ENCODE measurements at places on chromosomes 1 and 21.

DNA sequence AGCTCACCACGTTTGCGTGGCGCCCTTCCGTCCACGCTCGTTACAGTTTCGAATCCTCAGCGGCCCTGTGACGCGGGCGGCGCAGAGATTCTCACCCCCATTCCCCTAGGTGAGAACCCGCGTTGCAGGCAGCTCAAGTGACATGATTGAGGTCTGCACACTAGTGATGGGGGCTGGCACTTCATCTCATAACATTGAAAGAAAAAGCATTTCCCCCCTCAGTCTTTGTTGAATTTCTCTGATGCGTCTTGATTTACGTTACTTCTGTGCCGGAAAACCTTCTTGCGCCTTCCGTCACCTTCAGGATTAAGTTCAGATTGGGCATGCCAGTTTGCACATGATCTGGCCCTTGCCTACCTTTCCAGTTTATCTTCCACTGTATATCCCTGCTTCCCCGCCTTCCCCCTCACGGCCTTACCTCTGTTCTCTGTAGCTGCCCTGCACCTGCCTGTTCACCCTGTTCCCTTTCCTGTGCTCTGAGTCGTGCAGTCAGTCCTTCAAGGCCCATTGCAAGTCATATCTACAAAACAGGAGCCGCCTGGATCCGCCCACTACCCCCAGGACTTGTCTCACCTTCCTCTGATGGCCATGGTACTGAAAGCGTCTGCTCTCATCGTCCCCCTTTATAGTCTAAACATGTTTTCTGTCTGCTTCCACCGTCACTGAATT, 1.1 kb downstream of the CTPS1 start:
- DNase-seq, result no peak

GRCh38 chr1:38308780-38309179, 262.2 kb upstream of the POU3F1 start:
- no peak for DNase-seq

GRCh38 chr1:116871779-116872146, 38.0 kb upstream of the PTGFRN start:
- no peak for DNase-seq

- DNase-seq, result no peak
Measured at GRCh38 chr1:65119951-65120350, 28.1 kb upstream of the AK4 start.

DNA sequence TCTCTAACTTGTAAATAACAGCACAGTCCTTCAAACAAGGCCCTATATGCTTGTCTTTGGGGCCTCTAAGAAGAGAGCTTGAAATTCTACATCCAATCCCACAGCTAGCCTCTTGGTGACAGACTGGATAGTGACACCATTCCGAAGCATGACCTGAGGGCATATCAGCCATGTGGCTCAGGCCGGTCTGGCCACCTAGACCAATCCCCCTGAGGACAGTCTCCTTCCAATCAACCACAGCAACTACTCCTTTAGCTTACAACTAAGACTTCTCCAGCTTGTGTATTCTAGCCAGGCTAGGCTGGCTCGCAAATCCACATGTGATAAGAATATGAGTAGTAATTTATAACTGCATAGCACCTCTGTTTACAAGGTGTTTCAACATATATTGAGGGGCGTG, 14.0 kb downstream of the BCAR3 start:
- no peak for DNase-seq

GRCh38 chr21:45040157-45040711, 34.1 kb upstream of the ADARB1 start:
- no peak for DNase-seq

DNA sequence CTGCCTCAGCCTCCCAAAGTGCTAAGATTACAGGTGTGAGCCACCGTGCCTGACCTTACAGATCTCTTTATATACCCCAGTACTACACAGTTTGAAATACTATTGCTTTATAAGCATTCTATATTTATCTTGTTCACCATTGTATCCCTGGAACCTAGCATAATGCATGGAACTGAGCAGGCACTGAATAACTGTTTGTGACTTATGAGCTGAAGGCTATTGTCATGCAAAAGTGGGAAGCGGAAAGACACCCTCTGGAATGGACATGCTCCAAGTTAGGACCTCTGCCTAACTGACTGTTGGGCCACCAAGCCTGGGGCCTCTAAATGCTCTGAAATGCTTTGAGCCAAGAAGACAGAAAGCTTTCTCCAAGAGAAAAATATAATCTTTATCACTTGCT, 8.1 kb downstream of the LRRC41 start:
- no peak for DNase-seq

GRCh38 chr1:1021010-1021919, 1.3 kb downstream of the AGRN start:
- no peak for DNase-seq

DNA sequence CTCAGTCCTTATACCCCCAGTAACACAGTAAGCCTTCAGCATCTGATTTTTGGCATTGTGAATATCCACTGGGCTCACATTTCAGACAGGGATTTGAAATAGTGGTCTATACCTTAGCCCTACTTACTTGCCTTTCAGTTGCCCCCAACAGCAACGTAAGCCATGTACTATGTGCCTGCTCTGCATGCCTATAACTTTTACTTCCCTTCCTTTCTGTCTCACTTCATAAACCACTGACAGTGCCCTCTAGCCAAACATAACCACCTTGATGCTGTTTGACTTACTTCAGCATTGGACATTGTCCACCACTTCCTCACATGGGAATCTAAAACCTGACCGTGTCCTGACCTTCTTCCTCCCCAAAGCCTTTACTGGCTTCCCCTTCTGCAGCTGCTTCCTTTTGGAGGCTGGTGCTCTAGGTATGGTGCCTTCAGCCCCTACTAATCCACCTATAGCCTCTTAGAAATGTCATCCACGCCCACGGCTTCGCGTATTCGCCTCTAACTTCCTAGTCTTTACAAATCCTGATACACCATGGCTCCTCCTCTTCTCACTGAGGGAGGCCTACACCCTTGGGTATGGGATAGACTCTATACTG, 3.6 kb upstream of the ZNF672 start:
- no peak for DNase-seq

DNA sequence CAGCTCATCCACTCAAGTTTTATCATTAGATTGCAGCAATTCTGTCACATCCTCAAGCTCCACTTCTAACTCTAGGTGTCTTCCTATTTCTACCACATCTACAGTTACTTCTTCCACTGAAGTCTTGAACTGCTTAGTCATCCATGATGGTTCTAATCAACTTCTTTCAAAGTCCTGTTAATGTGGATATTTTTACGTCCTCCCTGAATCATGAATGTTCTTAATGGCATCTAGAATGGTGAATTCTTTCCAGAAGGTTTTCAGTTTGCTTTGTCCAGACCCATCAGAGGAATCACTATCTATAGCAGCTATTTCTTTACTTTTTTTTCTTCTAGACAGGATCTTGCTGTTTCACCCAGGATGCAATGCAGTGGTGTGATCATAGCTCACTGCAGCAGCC, 78.0 kb upstream of the RNPC3 start:
- DNase-seq, result no peak

DNA sequence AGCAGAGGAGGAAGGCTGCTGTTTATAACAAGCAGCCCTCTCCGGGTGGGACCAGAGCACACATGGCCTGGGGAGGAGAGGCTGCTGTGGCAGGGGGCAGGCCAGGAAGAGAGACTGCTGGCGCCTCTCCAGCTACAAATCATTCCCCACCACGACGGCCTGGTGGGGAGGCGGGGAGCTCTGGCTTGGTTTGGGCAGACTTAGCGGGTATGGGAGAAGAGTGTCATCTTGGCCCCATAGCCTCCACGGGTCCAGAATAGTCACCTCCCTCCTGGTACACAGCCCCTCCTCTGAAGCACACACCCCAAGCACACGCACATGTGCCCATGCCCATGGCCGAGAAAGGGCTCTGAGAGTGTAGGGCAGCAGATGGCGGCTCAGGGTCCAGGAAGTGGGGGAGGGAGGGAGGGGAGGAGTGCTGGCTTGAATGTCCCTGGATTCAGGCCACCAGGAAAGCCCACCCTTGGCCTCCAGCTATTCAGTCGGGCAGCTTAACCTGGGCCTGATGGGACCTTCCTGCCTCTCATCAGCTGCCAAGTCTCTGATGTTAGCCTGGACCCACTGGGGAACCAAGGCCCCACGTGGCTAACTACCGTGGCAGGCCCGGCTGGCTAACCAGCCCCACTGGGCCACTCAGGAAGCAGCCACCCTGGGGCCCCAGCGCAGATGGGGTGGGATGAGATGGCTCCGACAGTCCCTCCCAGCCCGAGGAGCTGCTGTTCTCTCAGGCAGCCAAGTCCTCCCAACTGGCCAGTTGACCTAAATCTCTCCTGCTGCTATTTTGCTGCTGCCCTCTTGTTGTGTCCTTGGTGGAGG, 10.9 kb downstream of the LRP8 start:
- DNase-seq, result no peak

GRCh38 chr1:76018045-76018444, 56.5 kb upstream of the ST6GALNAC3 start:
- no peak for DNase-seq

- DNase-seq, result no peak
Measured at GRCh38 chr21:44272284-44272858, 10.7 kb upstream of the DNMT3L start.

DNA sequence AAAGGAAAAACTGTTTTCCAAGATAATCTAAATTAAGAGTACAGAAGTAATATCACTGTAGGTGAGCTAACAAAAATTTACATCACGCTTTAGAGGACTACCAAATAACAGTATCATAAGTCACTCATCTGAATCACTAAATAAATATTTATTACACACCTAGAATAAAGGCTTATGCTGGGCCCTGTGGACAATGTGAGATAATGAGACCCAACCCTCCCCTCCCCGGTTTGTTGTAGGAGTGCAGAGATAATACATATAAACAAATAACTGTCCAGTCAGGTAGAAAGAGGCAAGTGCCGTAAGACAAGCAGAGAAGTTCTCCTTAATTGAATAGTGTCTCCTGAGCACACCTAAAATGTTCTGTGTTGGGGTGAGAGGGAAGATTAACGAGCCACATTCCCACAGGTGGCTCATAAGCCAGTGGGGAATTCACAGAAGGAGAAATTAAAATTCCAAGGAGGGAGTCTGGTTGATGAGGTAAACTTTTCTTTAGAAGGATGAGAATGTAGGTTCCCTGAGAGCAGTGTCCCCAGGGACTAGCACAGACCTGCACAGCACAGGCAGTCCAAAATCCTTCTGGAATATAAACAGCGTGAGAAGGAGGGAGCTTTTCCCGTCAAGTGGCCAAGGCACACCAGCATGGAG, 241.4 kb downstream of the NFIA start:
- no peak for DNase-seq

DNA sequence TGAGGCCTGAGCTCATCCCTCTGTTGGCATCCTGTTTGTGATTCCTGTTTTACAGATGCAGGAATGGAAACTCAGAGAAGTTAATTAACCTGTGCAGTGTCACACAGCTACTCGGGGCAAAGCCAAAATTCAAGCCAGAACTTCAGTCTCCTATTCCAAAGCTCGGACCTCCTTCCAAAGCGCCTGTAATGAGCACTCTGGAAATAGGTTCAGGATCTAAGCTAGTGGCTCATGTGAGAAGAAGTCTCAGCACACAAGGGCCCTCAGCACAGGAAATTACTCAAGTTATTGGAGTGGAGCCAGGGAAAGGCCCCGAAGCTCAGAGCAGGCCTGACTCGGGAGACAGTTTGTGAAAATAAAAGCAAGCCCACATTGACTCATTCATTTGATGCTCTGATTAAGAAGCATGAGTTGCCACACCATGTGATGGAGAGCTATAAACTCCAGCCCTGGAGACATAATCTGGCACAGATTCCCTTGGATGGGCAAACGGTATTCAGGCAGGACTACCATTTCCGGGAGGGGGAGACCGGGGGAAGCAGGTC, 50.6 kb upstream of the LYST start:
- no peak for DNase-seq

Data from T47D (cell line).